Amniotic epithelial cell (primary cell): ENCODE measurements at places on chromosomes 16 and 17.

DNA sequence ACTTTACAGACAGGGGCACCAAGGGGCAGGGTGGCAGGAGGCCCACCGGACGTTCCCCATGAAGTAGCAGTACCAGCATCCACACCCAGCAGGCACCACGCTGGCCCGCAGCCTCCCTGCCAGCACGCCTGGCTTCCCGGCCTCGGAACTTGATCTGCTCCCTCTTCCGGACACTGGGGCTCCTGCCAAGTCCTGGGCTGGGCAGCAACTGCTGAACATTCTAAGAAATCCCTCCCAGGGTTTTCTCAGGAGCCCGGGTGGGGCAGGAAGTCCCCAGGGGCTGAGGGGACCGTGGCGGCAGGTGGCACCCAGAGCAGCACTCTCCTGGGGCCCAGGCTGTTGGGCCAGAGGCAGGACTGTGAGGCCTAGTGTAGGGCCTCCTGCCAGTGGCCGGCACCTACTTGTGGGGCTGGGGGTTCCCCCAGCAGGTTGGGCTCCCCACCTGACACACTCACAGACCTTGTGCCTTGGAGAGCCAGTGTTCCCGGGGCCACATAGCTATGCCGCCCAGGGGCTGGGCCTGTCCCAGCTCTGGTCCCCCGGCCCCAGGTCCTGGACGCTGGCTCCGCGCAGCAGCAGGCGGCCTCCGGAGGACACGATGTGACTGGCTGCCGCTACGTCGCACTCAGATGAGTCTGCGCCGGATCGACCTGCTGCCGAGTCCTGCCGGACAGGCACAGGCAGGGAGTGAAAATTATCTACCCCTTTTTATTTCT lies 86.2 kb upstream of the CBX4 start:
- DNase-seq = no peak

- peak; percentile 82 for DNase-seq
These were observed 13.0 kb downstream of the VEZF1 start for GRCh38 chr17:57975044-57975443.

DNA sequence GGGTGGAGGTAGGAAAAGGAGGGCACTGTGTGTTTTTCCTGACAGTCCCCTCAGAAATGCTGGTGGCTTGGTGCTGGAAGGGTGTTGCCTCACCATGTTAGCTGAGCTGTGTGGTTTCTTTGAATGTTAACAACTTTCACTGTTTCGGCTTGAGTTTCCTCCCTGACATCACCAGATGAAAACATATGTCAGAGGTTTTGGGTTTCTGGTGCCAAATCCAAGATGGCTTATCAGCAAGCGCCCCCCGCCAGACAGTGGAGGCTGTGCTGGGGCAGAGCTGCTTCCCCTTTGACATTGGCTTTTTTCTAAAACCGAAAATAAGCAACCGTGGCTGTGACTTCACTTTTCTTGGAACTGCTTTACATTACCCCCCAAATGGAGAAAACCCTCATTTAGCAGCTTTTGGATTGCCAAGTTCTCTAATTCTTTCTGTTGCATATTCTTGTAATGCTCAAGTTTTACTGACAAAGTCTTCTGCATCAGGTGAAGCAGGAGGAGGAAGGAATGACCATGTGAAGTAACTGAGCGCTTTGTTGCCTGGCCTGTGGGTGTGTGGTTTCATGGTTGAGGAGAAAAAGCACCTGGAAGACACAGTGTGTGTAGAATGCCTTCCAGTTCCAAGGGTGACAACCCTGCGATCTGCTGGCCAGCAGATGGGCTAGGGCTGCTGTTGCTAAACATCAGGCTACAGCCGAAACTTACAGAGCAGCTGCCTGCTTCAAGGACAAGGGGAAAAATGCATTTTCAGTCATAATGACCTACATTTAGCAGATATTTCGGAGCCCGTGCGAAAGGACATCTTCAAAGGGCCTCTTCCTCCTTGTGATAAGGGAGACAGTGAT lies 9.7 kb downstream of the RMI2 start:
- DNase-seq = peak; percentile 13

GRCh38 chr17:6630390-6630789 lies 10.1 kb downstream of the KIAA0753 start:
- no peak for DNase-seq

DNA sequence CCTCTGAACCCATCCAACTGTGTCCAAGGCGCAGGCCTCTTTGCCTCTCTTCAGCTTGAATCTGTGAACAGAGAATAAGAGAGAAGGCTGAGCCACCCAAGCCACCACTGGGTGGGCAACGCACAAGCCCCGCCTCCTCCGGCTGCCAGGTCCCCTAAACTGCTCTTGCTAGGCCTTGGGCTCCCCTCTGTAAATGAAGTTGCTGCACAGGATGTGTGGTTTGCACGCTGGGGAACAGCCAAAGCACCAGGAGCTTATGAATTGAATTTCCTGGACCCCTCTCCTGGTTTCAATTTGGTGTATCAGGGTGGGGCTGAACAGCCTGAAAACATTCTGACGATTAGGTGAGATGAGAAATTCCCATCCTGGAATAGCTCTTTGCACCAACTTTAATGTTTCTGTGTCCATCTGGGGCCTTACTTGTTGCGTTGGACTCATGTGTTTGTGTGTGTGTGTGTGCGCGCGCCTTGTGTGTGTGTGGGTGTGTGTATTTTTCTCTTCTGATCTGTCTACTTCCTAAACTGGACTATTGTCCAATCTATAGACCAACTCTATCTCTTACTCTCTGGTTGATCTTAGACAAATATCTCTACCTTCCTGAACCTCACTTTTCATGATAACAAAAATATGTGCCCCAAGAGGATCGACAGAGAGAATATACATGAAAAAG lies 2.3 kb downstream of the CCL1 start:
- no peak for DNase-seq

DNA sequence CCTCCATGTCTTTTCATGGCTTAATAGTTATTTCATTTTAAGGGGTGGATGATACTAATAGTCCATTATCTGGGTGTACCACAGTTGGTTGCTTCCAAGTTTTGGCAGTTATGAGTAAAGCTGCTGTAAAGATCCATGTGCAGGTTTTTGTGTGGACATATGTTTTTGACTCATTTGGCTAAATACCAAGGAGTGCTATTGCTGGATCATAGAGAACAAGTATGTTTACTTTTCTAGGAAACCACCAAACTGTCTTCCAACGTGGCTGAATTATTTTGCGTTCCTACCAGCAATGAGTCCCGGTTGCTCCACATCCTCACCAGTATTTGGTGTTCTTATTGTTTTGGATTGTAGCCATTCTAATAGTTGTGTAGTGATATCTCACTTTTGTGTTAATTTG lies 181.9 kb downstream of the SPECC1 start:
- DNase-seq = peak; percentile 96

- peak; percentile 72 for DNase-seq
These were observed 4.7 kb downstream of the VASN start for GRCh38 chr16:4376126-4376892.

GRCh38 chr17:45222014-45222288 lies 266 bp downstream of the FMNL1 start:
- DNase-seq = no peak

DNA sequence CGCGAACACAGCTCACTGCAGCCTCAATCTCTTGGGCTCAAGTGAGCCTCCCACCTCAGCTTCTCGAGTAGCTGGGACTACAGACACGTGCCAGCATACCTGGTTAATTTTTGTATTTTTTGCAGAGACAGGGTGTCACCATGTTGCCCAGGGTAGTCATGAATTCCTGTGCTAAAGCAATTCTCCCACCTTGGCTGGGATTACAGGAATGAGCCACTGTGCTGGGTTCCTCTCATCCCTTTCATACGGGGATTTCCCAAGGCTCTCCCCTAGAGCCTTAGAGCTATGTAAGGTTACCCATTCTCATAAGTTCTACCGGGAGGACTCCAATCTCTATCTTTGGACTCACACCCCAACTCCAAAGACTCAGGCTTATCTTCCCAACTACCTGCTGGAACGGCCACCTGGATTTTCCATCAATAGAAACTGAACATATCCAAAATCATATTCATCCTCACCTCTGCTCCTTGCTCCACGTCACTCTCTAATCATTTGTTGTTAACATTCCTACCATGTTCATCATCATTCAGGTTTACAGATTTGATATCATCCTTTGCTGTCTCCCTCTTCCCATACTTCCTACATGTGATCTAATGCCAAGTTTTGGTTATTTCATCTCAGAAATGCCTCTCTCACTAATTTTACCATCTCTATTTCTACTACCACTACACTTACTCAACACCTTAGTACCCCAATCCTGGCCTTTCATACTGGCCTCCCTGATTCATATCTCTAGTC lies 92.5 kb downstream of the NCOR1 start:
- DNase-seq = peak; percentile 24

- DNase-seq = no peak
These were observed 16.6 kb upstream of the AATK start for GRCh38 chr17:81182596-81182995.

GRCh38 chr17:68182940-68183551 lies 64.8 kb upstream of the AMZ2 start:
- no peak for DNase-seq

GRCh38 chr17:55420776-55421178 lies 858 bp downstream of the MMD start:
- no peak for DNase-seq

DNA sequence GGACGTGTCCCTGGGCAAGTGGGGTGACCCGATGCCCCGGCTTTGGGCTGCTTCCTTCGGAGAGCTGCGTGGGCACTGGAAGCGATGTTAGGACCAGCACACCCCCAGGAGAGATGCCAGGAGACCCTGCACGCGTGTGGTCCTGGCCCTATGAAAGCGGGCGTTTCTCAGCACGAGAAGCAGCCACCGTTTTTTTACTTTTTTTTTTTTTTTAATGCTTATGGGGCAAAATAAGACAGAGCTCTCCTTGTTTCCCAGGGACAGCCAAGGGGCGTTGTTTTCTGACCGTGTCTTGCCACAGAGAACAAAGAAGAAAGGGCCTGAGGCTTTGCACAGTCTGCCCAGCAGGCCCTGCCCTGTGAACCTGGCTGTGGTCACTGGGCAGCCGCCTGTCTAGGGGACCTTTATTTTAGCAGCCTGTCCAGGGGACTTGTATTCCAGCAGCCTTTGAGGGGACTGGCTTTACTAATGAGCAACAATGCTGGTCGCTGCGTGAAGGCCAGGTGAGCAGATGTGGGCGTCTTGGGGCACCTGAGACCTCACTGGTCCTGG lies 996 bp downstream of the SLC25A10 start:
- DNase-seq = no peak

GRCh38 chr16:21162661-21163151 lies 4.2 kb downstream of the LDAF1 start:
- DNase-seq = no peak

DNA sequence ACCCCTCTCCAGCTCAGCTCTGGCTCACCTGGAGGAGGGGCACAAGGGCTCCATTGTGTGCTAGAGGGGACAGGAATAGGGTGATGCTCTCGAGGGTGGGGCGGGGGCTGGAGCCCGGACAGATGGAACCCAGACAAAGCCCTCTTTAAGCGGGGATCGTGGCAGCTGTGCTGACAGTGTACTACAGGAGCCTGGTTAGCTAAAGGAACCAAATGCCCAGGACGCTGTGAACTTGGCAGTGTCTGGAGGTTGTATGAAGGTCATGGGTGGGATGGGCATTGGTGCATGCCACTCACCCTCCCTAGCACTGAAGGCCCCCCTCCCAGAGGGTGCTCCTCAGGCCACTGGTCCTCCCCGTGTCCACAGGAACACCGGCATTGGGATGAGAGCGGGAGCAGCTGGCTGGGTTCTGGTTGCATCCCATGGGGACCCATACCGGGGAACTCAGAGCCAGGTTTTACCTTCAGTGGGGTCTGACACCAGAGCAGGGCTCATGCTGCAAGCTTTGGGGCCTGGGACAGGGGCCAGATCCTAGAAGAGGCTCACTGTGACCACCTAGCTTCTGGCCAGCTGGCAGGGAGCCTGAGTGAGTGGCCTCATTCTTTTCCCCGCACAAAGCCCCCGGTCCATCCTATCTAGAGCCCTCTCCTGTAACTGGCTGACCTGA lies 11.9 kb downstream of the KIF19 start:
- DNase-seq = no peak

GRCh38 chr16:12332167-12332952 lies 355.8 kb downstream of the SNX29 start:
- no peak for DNase-seq

DNA sequence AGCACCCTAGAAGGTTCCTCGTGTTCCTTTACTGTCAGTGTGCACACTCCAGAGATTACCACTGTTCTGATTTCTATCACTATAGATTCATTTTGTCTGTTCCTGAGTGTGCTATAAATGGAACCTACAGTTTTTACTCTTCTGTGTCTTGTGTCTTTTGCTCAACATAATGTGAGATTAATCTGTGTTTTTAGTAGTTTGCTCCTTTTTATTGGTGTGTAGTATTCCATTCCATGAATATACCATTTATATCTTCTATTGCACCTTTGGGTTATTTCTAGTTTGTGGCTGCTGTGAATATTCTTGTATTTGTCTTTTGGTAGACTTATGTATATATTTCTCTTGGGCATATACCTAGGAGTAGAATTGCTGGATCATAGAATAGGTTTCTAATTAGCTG lies 68.2 kb downstream of the AP2B1 start:
- no peak for DNase-seq

- no peak for DNase-seq
These were observed 32.1 kb upstream of the RPH3AL start for GRCh38 chr17:384622-385177.

DNA sequence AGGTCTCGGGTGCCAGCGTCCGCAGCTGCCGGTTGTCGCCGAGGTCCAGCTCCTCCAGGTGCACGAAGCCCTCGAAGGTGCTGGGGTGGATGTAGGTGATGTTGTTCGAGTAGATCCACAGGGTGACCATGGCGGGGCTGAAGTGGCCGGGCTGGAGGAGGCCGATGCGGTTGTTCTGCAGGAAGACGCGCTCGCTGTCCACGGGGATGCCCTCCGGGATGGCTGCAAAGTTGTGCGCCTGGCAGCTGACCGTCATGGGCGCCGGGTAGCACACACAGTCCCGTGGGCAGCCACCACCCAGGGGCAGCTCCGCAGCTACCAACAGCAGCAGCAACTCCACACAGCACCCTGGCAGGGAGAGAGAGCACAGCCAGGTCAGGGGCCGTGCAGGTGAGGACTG lies 87.7 kb downstream of the RTN4RL1 start:
- DNase-seq = no peak

DNA sequence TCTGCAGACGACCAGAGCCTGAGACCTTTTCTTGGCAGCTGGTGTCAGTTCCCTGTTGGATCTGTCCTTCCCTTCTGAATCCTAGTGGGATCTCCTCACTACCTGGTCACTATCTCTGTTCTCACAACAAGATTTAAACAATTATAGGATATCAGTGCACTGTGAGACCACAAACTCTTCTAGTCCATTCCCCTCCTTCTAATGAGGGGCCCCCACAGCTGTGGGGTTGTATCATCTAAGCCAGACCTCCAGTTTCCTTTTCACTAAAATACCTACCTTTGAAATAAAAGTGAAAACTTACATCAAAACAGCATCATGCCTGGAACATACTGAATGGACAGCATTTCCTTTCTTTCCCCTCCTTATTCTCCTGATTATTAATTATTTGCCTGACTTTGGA lies 233.2 kb downstream of the PRKCA start:
- no peak for DNase-seq

GRCh38 chr17:47279062-47279801 lies 25.6 kb downstream of the ITGB3 start:
- peak; percentile 100 for DNase-seq

- no peak for DNase-seq
These were observed 17.0 kb upstream of the EXOC7 start for GRCh38 chr17:76120658-76121008.
